ENCODE measurements at places on chromosomes 3 and 15.

DNA sequence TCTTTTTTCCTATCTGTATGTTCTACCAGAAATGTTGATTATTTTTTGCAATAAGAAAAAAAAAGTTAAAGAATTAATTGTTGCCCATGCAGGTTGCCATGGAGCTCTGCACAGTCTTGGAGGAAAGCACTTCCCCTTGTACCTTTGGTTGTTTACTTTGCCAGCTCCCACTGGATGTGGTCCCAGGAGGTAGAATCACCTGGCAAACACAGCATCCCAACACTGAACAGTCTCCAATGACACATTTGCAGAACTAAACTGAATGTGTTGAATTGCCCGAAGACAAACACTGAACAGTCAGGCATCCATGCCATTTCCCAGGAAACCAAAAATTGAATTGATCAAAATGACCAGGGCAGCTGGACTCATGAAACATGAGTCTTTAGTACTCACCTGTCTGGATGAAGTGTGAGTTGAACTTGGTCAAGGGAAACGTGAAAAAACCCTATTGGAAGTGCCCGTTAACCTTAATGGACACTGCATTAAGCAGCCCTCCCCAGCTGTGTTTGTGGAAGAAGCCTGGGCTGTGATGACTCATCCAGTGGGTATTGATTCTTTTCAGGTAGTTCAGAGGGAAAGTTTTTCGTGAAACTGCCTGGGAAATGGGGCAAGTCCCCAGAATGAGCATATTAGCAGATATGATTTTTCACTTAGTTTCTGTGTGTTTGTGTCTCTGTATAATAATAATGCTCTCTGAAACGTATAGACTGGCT is 284.7 kb upstream of the STT3B start:
- no peak for DNase-seq

- DNase-seq, result no peak
Measured at GRCh38 chr3:44914936-44915335, 40.5 kb downstream of the TGM4 start.

GRCh38 chr15:43514241-43515057 is 3.0 kb upstream of the MAP1A start:
- DNase-seq, result peak; percentile 64

DNA sequence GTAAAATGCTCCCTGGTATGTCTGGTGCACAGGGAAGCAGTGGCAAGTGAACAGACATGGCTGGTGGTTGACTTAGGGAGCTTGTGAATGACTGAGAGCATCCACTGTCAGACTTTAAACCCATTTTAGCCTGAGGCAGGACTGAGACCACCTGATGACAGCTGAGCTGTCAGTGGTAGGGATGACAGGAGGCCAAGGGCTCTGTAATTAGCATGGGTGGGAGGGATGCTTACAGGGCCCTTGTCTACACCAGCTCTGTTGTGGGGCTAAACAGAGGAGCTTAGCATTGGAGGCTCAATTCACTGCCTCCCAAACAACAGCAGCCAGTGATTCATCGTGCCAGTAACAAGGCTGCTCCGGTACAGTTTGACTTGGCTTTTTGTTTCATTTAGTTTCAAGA is 169.4 kb downstream of the CHST2 start:
- no peak for DNase-seq

- no peak for DNase-seq
Measured at GRCh38 chr15:67838789-67839332, 984 bp downstream of the RNU6-1 start.

GRCh38 chr3:46386205-46386604 is 15.5 kb downstream of the CCR5 start:
- no peak for DNase-seq

DNA sequence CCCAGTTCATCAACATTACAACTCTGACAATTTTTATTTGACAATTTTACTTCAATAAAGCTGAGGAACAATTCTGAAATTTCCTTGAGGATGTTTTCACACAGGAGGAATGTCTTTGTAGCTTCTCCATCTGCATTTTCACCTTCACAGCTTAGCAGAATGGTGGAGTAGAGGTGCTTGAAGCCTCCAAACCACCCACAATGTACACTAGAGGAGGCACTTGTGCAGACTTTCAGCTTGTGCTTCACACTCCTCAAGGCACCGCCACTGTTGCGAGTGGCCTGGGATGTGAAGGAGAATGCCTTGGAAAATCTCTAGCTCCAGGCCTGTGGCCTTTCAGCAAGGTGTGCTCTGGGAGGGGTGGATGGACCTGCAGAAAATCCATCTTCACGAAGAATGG is 181.9 kb downstream of the EPHB1 start:
- no peak for DNase-seq

- DNase-seq, result no peak
Measured at GRCh38 chr15:33083232-33084081, 111.1 kb downstream of the FMN1 start.

- no peak for DNase-seq
Measured at GRCh38 chr3:149967086-149967685, 3.5 kb downstream of the PFN2 start.

GRCh38 chr15:57017024-57017423 is 98.6 kb downstream of the TCF12 start:
- DNase-seq, result no peak

DNA sequence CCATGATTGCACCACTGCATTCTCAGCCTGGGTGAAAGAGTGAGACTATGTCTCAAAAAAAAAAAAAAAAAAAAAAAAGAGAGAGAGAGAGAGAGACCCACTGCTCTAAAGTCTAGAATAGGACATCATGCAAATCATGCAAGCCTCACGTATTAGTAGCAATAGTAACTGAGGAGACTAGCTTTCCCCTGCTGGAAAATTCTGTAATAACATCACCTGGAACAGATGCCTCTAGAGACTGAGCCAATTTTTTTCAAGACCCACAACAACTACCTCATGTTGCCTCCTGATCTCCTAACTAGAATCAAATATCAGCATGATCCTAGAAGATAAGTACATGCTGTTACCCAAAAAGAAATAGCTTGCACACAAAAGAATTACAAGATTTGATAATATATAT is 461.9 kb downstream of the AGBL1 start:
- no peak for DNase-seq

GRCh38 chr15:58627046-58627445 is 122.5 kb downstream of the ADAM10 start:
- DNase-seq, result no peak

DNA sequence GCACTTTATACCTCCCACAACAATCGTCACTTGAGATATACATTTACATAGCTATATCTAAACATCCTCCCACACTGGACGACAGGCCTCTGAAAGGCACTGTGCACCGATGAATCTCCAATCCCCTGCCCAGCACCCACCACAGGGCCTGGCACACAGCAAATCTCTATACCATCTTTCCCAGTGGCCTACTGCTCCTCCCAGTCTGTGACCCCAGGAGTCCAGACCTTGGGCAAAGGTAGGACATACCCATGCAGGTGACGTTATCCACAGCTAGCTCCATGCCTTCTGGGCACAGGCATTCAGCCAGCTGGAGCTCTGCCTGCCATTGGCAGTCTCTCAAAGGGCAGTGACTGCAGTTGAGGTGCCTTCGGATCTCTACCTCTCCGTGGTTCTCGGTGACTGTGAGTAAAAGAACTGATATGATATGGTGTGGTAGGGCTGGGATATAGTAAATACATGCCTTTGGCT is 5.8 kb downstream of the LTK start:
- no peak for DNase-seq

DNA sequence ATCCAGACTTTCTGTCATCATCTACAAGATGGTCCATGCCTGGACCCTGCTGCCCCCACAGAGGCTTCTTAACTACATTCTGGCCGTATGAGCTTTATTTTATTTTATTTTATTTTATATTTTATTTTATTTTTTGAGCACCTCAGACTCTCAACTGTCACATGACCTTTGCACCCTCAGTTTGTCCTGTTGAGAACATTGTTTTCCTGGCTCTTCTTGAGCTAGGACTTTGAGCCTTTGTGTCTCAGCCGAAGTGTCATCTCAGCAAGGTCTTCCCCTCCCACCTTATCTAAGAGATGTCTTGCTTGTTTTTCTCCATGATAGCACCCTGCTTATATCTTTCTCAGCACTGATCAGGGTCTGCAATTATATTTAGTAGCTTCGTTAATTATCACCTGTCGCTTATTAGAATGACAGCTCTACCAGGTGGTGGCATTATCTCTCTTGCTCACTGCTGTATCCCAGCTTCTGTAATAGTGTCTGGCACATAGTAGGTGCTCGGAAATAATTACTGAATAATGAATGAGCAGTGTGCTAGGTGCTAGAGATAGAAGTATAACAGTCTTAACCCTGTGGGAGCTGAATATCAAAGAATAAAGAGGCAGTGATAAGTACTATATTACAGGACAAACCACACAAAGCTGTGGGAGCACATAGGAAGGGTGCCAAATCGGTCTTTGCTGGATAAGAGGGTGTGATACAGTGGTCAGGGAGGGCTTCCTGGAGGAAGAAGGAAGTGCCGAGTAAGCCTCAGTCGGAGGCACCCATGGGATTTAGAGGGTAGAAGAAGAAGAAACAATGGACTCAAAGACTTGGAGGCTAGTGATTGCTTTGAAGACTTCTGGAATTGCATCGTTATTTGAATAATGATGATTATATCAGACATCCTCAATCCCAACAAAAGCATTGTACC is 136.2 kb downstream of the ITPR1 start:
- DNase-seq, result no peak

- no peak for DNase-seq
Measured at GRCh38 chr3:108352176-108352575, 55.8 kb downstream of the HHLA2 start.

DNA sequence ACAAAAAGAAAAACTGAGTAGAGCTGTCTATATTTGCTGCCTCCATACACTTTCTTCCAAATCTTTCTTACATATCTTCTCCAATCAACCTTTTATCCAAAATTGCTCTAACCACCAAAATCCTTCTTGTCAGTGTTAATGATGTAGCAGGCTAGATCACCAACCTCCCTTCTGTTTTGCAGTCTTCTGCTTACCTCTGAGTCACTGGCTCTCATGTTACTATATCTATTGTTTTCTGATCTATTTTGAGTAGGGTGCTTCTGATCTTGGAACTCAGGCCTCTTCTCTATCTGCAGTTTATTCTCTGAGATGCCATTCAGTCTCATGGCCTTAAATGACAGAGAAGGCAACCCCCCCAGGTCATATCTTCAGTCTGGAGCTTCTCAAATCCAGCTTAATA is 26.3 kb upstream of the AADAC start:
- no peak for DNase-seq

DNA sequence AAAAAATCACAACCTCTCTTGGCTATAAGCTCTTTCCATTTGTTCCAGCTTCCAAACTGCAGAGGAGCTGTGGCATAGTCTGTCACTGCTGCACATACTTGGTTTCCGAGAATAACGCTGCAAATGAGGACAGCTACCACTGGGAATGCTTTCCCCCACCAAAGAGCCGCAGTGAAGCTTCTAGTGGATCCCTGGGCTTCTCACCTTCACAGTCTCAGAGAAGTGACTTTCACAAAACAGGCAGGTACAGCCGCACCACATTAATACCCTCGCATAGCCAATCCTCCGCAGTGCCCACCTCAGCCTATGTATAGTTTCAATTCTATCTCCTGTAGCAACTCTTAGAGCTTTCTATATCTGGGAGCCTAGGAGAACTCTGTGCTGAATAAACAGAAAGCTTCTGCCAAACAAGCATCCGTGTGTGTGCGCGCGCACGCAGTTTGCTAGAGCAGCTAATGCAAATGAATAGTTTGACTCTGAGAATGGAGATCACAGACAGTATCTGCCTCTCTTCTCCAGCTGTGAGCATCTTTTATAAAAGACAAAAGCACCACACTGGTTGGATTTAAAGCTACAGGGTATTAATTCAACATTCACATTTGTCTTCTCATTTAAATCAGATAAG is 81.9 kb upstream of the PLXND1 start:
- DNase-seq, result peak; percentile 75

- no peak for DNase-seq
Measured at GRCh38 chr3:14884665-14885064, 62.7 kb upstream of the NR2C2 start.

GRCh38 chr15:26772154-26773066 is at the start of gene GABRB3:
TSS of gene GABRB3 (minus strand) at chr15:26773066.
- no peak for DNase-seq

DNA sequence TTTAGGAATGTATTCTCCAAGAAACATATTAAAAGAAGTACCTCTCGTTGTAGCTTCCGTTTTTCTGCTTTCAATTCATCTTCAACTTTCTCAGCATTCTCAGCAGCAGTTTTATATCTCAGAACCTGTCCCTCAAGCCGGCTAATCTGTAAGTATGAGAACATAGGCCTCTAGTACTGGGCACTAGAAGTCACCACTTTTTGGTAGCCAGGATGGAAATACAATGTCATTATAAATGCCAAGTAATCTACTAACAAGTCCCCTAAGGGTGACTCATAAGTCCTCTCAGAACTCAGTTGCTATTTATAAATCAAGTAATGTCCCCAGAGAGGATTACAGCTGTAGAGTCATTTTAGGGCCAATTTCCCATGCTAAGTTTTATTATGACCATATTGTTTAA is 61.1 kb downstream of the MLH1 start:
- no peak for DNase-seq

GRCh38 chr3:99895131-99895696 is 77.6 kb downstream of the CMSS1 start:
- DNase-seq, result no peak

- DNase-seq, result no peak
Measured at GRCh38 chr3:65890328-65890727, 148.4 kb downstream of the MAGI1 start.

DNA sequence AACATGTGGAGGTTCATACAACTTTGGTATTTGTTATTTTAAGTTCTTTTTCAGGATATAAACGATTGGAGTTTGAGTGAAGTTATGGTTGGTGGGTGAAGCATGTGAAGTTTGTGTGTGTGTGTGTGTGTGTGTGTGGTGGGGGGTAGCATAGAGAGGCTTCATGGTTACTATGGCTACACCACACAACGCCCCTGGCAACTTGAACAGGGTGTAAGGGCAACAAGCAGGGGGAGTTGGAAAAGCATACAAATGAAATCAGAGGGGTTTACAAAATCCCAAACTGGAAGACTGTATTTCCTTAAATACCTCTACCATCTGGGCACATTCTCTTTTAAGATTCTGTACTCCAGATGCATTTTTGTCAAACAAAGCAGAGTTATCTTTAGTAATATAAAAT is 207.5 kb downstream of the SV2B start:
- no peak for DNase-seq

DNA sequence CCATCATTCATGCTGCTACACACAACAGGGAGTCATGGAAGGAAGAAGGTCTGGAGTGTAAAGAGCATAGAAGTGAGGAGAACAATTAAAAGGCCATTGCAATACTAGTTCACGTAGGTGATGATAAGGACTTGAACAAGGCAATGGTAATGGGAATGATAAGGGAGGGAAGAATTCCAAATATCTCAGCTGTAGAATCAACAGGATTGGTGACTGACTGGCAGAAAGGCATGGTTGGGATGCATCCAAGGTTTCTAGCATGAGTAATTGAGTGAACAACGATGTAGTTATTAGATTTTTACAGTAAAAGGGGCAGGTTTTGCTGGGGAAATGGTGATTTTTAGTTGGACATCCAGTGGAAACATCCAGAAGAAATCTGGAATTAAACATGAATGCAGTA is 2.4 kb upstream of the SEC62 start:
- no peak for DNase-seq

DNA sequence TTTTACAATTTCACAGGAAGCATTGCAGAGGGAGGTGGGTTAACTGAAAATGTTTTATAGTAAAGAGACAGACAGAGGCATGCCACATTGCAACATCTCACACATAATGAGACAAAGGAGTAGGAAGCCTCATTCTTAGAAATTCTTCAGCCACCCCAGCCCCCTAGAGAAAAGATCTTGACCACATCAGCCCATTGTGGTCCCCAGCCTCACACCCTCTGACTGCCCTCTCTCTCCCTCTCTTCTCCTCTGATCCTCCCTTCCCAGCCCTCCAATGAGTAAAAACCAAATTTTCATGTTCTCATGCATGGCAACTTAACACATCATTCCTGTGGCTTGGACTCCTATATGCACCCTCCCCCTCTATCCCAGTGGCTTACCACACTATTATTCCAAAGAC is 174.1 kb downstream of the UACA start:
- no peak for DNase-seq
